Calu3 (cell line): ENCODE measurements at places on chromosomes 12 and 14.
A peak's percentile ranks its signal among the peaks of the same experiment; 100 is the strongest.

DNA sequence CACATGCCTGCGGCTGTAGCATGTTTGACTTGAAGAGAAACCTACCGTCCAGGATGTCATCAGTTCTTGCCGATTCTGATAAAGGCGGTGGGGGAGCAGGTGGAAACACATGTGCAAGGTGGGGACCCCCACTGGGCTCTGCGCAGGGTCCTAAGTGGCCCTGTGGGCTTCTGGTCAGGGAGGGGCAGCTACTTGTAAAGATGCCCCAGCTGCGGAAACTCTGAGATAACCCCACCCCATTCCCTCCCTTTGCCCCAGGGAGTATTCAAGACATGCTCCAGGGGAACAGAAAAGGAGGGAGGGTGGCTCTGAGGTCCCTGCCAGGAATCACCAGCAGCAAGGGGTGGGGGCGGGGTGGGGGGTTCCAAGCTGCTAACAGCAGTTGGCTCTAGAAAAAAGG is 67.6 kb downstream of the PIWIL1 start:
- DNase-seq: no peak

- no peak for DNase-seq
Observed at GRCh38 chr14:50622978-50623377, 45.1 kb downstream of the SAV1 start.

DNA sequence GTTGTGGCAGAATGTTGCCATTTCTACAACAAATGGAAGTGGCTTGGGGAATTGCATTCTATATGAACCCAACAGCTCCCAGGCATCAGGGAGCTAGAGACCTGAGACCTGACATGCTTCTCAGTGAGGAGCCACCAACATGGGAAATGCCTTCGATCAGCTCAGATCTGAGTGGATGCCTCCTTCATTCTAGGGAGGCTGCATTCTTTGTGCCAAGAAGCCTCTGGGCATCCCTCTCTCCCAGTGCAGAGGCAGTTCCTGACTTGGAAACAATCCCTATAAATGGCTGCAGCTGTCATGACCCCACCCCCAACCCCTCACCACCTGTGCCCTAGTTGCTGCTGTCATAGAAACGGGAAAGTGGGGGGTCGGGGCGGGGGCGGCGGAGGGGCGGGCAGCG is 196.3 kb downstream of the PPM1H start:
- DNase-seq: no peak

DNA sequence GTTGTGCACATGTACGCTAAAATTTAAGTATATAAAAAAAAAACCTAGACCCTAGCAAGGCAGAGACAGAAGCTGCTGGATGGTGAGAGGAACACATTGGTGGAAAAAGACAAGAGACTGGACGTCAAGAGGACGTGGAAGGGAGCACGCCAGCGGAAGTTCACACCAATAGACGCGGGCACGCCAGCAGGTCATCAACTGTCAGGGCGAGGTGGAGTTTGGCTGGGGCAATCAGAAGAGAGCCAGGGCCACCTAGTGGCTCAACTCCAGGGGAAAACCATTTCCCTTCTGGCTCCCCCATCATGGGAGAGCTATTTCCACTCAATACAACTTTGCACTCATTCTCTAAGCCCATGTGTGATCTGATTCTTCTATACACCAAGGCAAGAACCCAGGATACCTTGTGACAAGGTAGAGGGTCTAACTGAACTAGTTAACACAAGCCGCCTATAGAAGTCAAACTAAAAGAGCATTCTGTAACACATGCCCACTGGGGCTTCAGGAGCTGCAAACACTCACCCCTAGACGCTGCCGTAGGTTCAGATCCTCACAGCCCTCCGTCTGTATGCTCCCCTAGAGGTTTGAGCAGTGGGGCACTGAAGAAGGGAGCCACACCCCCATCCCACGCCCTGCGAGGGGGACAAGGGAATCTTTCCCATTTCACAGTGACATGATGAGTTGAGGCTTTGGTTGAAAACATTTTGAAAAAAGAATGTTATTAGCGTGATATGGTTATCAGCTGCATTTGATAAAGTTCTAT is 702.7 kb downstream of the TMTC2 start:
- DNase-seq: peak; percentile 2

- no peak for DNase-seq
Observed at GRCh38 chr12:16586350-16587109, 19.4 kb downstream of the LMO3 start.
